ENCODE measurements at places on chromosomes 13 and 19.

- no peak for DNase-seq
Observed at GRCh38 chr19:33486936-33487811, 34.4 kb downstream of the PEPD start.

DNA sequence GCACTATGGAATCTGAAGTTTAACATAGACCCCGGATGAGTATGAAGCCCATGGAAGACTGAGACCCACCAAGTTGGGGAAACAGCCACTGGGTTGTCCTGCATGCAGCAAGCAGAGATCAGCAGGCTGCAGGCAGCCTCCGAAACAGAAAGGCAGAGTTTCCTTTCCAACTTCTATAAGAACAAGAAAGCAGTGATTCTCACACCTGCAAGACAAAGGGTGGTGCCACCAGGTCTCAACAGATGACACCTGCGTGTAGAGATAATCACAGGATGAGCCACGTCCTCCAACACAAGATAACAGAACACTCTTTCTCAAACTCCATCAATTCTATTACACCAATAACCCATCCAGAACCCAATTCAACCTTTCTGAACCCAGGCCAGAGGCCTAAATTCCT lies 457.9 kb downstream of the FOXO1 start:
- DNase-seq, result no peak

GRCh38 chr13:111275995-111276618 lies 44.3 kb upstream of the TEX29 start:
- DNase-seq, result no peak

GRCh38 chr19:18340990-18341868 lies 831 bp downstream of the PGPEP1 start:
- DNase-seq, result no peak

- DNase-seq, result no peak
Observed at GRCh38 chr19:28242317-28242927, 970.5 kb downstream of the UQCRFS1 start.

- no peak for DNase-seq
Observed at GRCh38 chr13:43346427-43346826, 323.0 kb downstream of the DNAJC15 start.

DNA sequence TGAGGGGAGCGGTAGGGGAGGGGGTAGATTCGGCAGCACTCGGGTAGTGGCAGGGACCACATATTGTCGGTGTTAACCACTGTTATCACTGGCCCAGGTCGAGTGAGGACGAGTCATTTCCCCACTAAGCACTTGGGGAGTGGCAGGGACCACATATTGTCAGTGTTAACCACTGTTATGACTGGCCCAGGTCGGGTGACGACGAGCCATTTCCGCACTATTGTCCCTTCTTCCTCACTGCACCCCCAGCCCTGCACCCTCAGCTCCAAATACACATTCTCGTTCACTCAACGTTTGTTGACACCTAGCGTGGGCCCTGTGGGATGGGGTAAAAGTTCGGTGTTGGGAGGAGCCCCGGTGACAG lies 467 bp upstream of the CLN5 start:
- no peak for DNase-seq
